Myocyte (in vitro differentiated cells): ENCODE measurements at places on chromosomes 6 and 20.

DNA sequence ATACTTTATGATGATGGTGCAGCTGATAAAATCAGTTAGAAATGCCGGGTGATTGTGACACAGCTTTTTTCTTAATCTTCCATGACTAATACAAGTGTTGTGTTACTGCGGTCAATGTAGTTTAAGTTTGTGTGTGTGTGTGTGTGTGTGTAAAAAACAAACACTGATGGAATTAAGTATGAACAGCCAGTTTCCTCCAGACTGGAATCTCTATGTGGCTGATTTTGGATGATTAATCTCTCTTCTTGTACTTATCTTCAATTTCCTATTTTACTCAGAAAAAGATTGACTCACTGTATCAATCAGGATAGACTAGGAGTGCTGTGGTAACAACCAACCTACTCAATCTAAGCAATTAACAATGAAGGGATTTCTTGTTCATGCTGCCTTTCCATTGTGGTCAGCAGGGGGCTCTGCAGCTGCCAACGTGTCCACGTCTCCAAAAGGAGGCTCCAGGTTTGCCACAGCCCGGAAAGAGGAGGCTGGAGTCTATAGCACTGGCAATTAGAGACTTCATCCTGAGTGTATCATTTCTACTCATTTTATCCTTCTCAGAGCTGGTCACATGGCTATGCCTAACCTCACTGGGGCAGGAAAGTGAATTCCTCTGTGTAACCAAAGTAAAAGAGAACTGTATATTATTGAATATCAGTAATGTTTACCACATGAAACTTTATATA is 107.7 kb downstream of the CD109 start:
- peak; percentile 76 for DNase-seq

GRCh38 chr6:43796903-43797890 is 27.2 kb downstream of the VEGFA start:
- DNase-seq, result no peak

- peak; percentile 9 for DNase-seq
Observed at GRCh38 chr6:47061309-47062300, 19.5 kb upstream of the ADGRF1 start.

DNA sequence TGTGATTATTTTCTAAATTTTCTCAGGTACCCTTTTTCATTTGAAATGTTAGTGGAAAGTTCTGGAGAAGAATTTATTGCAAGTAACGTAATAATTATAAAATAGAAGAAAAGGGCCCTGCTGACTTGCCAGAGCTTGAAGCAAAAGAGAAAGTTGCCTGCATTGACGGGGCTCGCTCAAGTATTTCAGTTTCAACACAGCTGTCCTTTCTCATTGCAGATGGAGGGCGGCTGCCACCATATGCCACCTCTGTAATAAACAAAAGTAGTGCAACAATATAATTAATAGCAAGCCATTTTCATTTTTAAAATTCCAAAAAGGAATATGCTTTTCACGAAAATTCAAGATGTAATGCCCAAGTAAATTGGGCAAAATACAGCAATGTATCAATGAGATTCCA is 246.2 kb downstream of the PACRG start:
- no peak for DNase-seq

- DNase-seq, result no peak
Observed at GRCh38 chr20:59673998-59674445, 69.7 kb downstream of the PHACTR3 start.
